A549 treated with Mapracorat at 1 μM for 4 hours (cell line): ENCODE measurements at places on chromosomes 13 and 19. TPM values are rescaled to one million over a fixed set of nuclear protein-coding genes. Genes with fewer than 3 reads are reported as not detected.

Gene SIGLEC8
- total RNA-seq = not detected in 5 replicates

Gene NLRP4
- total RNA-seq = 0.18 TPM in 1 of 5 replicates, not detected in the others

Gene C3
- 40.6 to 52.1 TPM (median 49.5 TPM) in 5 replicates for total RNA-seq

Gene F7
- 0.07 to 0.11 TPM (median 0.07 TPM) in 5 replicates for total RNA-seq

Gene IFNL1
- 0.39 TPM in 1 of 5 replicates, not detected in the others for total RNA-seq

Gene IRF2BP1
- 19.8 to 36.1 TPM (median 34.7 TPM) in 5 replicates for total RNA-seq

Gene CGB5
- total RNA-seq = 0.38 to 0.85 TPM (median 0.62 TPM) in 4 of 5 replicates, not detected in the other

Gene CEACAM1
- 2.0 to 3.8 TPM (median 2.1 TPM) in 5 replicates for total RNA-seq

Gene METTL21C
- total RNA-seq = not detected in 5 replicates

Gene SIGLECL1
- total RNA-seq = not detected in 5 replicates

Gene C2CD4C
- 0.30 to 0.73 TPM (median 0.51 TPM) in 5 replicates for total RNA-seq

Gene RAB3A
- 0.41 to 1.1 TPM (median 0.77 TPM) in 5 replicates for total RNA-seq

Gene OR1I1
- not detected in 5 replicates for total RNA-seq

Gene NXNL1
- not detected in 5 replicates for total RNA-seq

Gene ZNF441
- total RNA-seq = not detected in 5 replicates

Gene CERS1
- 4.2 to 6.1 TPM (median 5.2 TPM) in 5 replicates for total RNA-seq

Gene PCP2
- not detected in 5 replicates for total RNA-seq

Gene F10
- 0.15 TPM in 1 of 5 replicates, not detected in the others for total RNA-seq

Gene PGLYRP1
- total RNA-seq = not detected in 5 replicates

Gene SIGLEC5
- not detected in 5 replicates for total RNA-seq

Gene ERFL
- 0.20 to 0.46 TPM (median 0.35 TPM) in 5 replicates for total RNA-seq

Gene UBE2L5
- total RNA-seq = not detected in 5 replicates

Gene SELENOV
- total RNA-seq = not detected in 5 replicates

Gene TMEM255B
- total RNA-seq = 0.57 to 1.2 TPM (median 0.67 TPM) in 5 replicates

Gene ZNF792
- total RNA-seq = 1.4 to 2.0 TPM (median 1.8 TPM) in 5 replicates

Gene SPACA6
- total RNA-seq = 10.2 to 20.1 TPM (median 13.4 TPM) in 5 replicates

Gene FXYD7
- 0.28 to 0.65 TPM (median 0.36 TPM) in 3 of 5 replicates, not detected in the others for total RNA-seq

Gene ZNF99
- not detected in 5 replicates for total RNA-seq

Gene TMEM190
- 1.1 to 2.4 TPM (median 1.5 TPM) in 5 replicates for total RNA-seq

Gene TRPM4
- 8.4 to 11.5 TPM (median 9.5 TPM) in 5 replicates for total RNA-seq

Gene CCDC8
- total RNA-seq = not detected in 5 replicates

Gene ZNF805
- 1.4 to 2.7 TPM (median 1.9 TPM) in 5 replicates for total RNA-seq

Gene EDDM13
- not detected in 5 replicates for total RNA-seq

Gene CD33
- total RNA-seq = 0.15 TPM in 2 of 5 replicates, not detected in the others

Gene FARP1
- 12.9 to 17.2 TPM (median 15.3 TPM) in 5 replicates for total RNA-seq

Gene SLITRK1
- not detected in 5 replicates for total RNA-seq

Gene GRIN2D
- 5.5 to 9.7 TPM (median 8.9 TPM) in 5 replicates for total RNA-seq

Gene LILRB3
- total RNA-seq = 0.11 to 0.20 TPM (median 0.15 TPM) in 5 replicates

Gene FAM124A
- total RNA-seq = 1.9 to 2.8 TPM (median 2.3 TPM) in 5 replicates

Gene ICAM5
- total RNA-seq = 0.29 to 1.4 TPM (median 1.1 TPM) in 5 replicates

Gene CGB8
- total RNA-seq = 2.4 to 3.4 TPM (median 3.2 TPM) in 5 replicates

Gene CEACAM16
- total RNA-seq = 0.17 to 0.18 TPM in 2 of 5 replicates, not detected in the others

Gene KCNN4
- total RNA-seq = 41.5 to 61.0 TPM (median 58.5 TPM) in 5 replicates

Gene LENG1
- 6.6 to 8.4 TPM (median 7.9 TPM) in 5 replicates for total RNA-seq

Gene LYPD5
- total RNA-seq = 0.20 to 0.41 TPM (median 0.25 TPM) in 5 replicates

Gene COL4A1
- total RNA-seq = 77.8 to 102 TPM (median 88.8 TPM) in 5 replicates

Gene ZNF229
- 2.6 to 3.1 TPM (median 2.9 TPM) in 5 replicates for total RNA-seq
